ENCODE measurements at places on chromosomes 16 and 17.

GRCh38 chr17:6654841-6655731, 3.5 kb downstream of the C17orf100 start:
- DNase-seq = no peak

GRCh38 chr16:56438038-56438437, 12.7 kb upstream of the AMFR start:
- DNase-seq = no peak

GRCh38 chr16:85146922-85147651, 34.8 kb upstream of the CIBAR2 start:
- DNase-seq = no peak

DNA sequence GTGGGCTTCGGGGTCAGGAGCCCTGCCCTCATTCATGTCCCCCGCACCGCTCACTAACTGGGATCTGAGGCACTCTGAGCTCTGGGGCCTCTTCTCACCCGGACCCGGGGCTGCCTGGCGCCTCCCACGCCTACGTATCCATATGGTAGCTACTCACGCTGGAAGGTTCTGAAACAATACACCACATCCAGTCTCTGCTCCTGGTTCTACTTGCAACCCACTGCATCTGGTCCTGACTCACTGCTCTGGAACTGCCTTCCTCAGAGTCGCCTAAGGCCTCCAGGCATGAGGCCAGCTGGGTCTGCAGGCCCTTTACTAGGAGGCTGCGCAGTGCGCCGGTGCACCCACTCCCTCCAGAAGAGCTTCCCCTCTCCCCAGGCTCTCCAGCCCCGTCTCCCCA, 18.1 kb downstream of the USP36 start:
- no peak for DNase-seq

DNA sequence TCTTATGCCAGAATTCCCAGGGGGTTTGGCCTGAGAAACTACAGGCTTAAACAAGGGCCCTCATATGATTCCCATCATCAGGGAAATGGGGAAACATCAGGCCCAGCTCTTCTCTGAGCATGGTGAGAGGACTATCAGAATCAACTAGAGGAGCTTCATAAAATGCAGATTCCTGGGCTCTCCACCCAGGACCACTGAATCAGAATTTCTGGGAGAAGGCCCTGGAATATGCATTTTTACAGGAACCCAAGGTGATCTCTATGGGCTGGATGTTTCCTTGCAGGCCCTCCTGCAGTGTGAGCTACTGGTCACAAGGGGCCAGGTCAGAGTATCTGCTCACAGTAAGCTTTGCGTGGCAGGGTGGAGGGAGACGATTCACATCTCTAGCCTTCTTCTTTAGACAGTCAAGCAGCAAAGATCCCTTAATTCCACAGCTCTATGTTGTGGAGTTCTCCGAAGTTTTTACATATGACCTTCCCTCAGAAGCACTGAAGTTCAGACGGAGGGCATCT, 38.8 kb upstream of the HOXB13 start:
- DNase-seq = no peak

GRCh38 chr16:21584817-21585216, 14.6 kb upstream of the METTL9 start:
- no peak for DNase-seq

DNA sequence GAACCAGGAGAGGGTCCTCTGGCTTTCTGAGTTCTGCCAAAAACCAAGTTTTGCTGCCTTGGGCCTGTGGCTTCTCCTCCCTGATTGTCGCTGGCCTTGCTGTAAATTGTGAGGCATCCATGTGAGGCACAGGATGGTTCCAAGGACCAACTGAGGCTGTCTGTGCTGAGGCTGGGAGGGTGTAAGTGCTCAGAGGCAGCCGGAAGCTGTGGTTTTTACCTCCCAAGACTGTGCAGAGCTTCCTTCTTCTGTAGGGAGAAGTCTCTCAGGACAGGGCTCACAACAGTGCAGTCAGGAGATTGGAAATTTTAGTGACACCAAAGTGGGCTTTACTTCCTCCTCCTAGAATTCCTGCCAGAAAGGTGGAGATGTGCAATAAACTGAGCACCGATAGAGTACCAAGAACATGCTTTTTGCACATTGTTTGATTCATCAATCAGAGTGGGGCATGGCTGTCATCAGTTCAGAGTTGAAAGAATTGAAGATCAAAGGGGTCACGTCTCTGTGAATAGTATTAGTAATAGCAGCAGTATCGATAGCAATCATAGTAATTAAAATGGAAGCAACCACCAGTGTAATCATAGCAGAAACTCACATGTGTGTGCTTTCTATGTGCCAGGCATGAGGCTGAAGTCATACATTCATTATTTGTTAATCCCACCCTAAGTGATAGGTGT, 467.1 kb downstream of the WWOX start:
- DNase-seq = no peak
